ENCODE measurements at places on chromosomes 4 and X.
A peak's percentile ranks its signal among the peaks of the same experiment; 100 is the strongest.

GRCh38 chr4:136283977-136284376, 1248.3 kb downstream of the PCDH18 start:
- DNase-seq = no peak

- DNase-seq = no peak
Observed at GRCh38 chrX:133846311-133846710, 139.1 kb downstream of the GPC3 start.

- no peak for DNase-seq
Observed at GRCh38 chr4:5124876-5125275, 73.6 kb downstream of the STK32B start.

- peak; percentile 91 for DNase-seq
Observed at GRCh38 chr4:145819853-145820181, 118.8 kb downstream of the ZNF827 start.

DNA sequence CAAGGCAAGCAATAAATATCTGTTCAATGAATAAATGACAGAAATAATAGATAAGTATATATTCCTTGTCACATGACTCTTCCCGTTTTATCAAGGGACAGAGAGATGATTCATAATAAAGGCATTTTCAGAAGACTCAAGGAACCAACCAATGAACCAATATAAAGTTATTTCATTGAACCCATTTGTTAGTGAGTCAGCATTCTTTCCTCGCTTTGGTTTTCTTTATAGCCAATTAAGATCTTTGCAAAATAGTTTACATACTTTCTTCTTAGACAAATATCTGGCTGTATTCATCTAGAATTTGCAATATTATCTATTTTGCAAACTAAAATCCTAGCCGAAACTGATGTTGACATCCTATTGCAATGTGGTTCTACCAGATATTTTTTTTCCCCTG, 269.4 kb downstream of the IL15 start:
- no peak for DNase-seq

DNA sequence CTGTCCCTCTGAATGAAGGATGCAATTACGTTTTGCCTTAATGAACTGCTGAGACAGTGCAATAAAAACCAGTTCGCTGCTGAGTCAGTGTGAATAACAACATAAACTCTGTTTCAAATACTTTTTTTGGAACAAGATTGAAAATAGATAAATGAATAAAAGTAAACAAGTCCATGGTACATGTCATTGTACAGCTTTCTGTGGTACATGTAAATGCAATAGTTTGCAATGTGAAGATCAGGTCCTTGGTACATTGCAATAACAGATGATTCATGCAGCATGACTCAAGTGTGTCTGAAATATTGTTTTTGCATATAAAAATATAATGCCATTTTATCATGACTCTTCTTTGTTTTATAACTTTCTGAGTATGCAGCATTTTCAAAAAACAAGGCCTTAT, 193.4 kb upstream of the PACRGL start:
- no peak for DNase-seq

GRCh38 chr4:5992828-5993321, 25.4 kb downstream of the C4orf50 start:
- DNase-seq = no peak

- no peak for DNase-seq
Observed at GRCh38 chr4:132230025-132230424, 919.1 kb upstream of the PCDH10 start.

GRCh38 chr4:123731035-123731434, 334.4 kb downstream of the SPRY1 start:
- DNase-seq = no peak

GRCh38 chr4:15234116-15234855, 193.5 kb upstream of the C1QTNF7 start:
- no peak for DNase-seq

GRCh38 chrX:135632353-135632752, 81.1 kb upstream of the CT45A1 start:
- DNase-seq = peak; percentile 31

- DNase-seq = peak; percentile 1
Observed at GRCh38 chr4:145279122-145279960, 99.0 kb upstream of the OTUD4 start.

DNA sequence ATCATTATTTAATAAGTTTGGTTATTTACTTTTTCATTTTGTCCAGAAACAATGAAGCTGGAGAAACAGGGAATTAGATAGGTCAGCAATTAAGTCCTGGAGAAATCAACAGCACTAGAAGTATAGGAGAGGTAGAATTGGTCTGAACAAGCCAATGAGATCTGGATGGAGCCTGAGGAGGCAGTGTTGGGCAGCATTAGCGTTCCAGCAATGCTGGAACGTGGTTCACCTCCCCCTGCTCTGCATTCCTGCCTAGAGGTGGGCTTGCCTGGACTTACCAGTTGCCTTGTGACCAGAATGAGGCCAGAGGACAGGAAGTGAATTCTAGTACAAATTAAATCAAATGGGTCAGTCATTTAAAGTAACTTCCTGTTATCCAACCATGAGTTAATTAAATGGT, 4.6 kb downstream of the RASSF6 start:
- DNase-seq = no peak

GRCh38 chrX:40169193-40170101, 71.7 kb upstream of the BCOR start:
- peak; percentile 59 for DNase-seq

DNA sequence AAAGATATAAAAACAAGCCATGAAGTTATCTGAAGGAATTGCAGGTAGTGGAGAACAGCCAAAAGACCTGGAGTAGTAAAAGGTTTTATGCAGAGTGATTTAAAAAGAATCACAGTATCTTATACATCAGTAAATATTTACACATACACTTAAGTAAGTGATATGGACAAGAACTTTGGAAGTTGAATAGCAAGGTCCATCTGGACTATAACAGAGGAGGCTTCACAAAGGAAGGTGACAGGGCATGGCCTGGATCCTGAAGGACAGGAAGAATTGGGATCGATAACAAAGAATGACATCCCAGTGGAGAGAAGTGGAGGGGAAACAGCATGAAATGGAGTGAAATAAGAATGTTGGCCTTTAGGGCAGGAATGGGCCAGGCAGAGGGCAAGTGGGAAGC, 46.2 kb downstream of the TET2 start:
- no peak for DNase-seq

DNA sequence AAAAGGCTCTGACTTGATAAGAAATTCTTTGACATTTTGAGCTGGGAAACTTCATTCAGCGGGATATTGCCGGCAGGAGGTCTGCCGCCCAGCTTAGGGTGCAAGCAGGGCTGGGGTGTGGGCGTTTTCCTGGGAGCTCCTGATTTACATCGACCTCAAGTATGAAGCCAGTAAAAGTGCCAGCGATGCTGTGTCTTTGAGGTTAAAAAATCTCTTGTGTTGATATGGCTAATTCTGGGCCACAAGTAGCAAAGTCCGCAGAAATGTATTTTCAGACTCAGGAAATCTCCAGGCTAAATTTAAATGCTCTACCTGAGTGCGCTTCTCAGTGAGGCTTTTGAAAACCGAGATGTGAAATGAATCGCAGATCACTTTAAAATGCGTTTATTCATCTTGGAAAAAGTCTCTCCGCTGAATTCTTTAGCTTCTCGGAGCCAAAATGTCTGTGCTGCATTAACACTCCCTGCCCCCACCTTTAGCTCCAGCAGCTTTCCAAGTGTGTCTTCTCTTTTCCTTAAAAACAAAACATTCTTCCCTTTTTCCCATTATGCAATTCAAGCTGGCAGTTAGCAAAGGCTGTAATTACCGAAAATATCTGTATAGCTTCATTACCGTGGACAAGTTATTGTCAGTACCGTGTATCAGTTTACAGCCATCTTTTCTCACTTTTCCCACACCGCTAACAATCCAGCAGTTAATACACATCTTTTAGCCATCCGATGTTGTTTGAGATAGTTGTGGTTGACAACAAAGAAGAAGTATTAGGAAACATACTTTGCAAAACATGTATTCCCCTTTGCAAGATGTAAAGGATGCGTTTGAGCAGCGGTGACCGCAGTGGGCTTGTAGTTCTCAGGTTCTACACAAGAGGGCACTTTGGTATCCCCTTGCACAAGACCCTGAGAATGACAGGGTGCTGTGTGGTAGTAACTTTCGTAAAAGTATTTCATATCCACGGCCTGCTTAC, 136.0 kb upstream of the STX18 start:
- peak; percentile 72 for DNase-seq

GRCh38 chr4:31741326-31741725, 1021.2 kb downstream of the PCDH7 start:
- DNase-seq = no peak

DNA sequence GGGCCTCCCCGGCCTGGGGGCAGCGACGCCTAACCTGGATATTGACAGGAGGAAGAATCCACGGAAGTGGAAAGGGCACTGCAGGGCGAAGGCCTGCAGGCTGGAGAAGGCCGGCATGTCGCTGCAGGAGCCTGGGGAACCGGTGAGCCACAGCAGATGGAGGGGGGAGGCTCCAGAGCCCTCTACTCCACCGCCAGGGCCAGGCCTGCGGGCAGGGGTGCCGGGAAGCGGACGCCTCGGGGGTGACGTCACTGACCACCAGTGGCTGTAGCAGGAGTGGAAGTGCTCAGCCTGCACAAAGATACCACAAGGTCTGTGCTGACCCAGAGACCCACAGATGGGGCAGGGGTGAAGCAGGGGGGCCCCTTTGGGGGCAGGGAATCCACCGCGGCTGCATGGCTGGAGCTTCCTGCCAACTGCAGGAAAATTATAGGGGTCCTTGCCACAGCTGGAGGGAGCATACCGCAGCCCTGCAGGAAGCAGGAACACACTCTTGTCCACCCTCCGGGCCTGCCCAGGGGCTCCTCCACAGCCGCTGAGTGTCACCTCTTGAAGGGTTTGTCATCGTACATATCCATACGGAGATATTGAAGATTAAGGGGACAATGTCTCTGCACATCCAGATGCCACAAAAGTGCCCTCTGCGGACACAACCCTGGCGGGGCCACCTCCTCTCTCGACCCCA, 7.6 kb upstream of the HTRA3 start:
- DNase-seq = no peak

DNA sequence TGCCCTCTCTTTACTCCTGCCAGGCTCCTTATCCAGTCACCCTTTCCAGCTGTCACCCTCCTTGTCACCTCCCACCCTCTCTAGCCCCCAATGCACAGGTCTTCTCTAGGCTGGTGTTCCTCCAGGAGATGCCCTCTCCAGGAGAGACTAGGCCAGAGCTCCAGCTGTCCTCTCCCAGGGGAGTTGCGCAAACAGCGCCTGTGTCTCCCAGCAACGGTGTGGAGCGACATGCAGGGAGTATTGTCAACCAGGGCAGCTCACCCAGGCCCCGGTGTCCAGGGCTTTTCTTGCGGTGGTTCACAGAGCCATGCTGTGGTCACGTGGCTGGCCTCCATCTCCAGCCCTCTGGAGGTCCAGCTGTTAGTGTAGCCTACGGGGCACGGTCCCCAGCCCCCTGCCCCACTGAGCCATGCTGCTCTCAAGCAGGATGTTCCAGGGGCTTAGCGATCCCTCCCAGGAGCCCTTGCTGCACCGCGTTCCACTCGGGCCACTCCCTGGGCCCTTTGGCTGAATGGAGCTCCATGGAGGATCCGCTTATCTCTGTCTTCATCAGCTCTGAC, 34.8 kb downstream of the CCNQ start:
- no peak for DNase-seq

DNA sequence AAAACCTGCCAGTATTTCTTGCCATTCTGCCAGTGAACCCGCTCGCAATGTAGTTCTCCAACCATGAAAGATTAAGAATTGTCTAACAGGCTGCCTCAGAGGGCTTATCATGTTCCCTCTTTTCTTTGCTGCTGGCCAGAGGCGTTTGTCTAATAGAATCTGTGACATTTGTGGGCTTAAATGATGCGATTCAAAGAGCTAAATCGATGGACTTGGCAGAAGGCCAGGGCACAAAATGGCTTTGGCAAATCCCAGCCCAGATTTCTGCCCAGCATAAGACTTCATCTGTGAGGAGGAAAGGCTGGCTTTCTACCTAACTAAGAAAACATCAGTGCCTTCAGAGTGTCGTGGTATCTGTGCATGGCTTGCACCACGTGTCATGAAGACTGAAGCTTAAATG, 79.9 kb downstream of the TRPC5OS start:
- peak; percentile 12 for DNase-seq

DNA sequence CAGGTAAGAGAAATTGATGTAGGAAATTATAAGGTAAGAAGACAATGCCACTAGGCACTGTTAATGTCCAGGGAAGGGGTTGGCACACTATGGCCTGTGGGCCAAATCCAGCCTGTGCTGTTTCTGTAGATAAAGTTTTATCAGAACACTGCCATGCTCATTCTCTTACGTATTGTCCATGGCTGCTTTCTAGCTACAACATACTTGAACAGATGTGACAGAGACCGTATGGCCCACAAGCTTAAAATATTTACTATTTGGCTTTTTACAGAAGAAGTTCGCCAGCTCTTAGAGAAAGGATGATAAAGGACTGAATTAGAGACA, 168.0 kb downstream of the CDS1 start:
- DNase-seq = no peak

DNA sequence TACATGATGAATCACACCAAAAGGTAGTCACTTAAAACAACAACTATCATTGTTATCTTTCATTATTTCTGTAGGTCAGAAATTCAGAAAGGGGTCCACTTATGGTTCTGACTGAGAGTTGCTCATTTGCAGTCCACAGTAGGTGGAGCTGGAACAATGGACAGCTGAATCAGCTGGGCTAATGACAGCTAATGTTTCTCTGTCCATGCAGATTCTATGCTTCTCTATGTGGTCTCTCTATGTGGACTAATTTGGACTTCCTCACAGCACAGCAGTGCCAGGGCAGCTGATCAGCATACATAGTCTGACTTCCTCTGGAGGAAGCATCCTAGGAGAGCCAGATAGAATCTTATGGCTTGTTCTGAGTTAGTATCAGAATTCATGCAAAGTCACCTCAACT, 131.7 kb upstream of the INTU start:
- no peak for DNase-seq

GRCh38 chrX:39752815-39753214, 344.9 kb downstream of the BCOR start:
- DNase-seq = peak; percentile 88

GRCh38 chr4:155681886-155682285, 15.2 kb downstream of the GUCY1A1 start:
- DNase-seq = no peak

DNA sequence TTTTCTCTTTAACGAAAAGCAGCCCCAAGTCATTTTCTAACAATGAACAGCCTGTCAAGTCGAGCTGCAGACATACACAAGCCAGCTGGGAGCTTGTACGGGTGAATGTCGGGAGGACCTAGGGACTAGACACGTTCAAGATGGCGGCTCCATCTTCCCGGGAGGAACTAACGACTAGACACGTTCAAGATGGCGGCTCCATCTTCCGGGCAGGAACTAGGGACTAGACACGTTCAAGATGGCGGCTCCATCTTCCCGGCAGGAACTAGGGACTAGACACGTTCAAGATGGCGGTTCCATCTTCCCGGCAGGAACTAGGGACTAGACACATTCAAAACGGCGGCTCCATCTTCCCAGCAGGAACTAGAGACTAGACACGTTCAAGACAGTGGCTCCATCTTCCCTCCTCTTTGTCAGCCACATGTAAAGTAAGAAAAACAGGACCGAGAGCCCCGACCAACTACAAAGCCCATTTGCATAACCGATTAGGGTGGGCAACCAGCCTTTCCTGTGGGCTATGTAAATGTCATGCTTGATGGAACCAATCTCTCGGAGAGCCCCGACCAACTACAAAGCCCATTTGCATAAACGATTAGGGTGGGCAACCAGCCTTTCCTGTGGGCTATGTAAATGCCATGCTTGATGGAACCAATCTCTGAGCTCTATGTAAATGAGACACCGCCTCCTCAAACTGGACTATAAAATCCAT, 175.5 kb downstream of the DHRSX start:
- peak; percentile 98 for DNase-seq
